ENCODE measurements at places on chromosomes 12 and 14.

DNA sequence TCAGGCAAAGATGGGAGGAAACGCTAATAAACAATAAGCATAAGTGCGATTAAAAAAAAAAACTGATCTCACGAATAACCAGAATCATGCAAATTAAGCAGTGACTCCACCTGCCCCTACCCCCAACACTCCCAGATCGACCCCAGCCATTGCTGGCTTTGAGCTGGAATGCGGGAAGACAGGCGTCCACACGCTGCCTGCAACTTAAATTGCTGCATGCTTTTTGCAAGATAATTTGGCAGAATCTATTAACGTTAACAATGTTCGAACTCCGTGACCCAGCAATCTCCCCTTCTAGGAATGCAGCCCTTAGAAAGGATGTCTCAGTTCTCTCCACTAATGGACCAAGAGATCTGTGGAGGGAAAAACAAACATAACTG is 935 bp upstream of the CKB start:
- no peak for DNase-seq

DNA sequence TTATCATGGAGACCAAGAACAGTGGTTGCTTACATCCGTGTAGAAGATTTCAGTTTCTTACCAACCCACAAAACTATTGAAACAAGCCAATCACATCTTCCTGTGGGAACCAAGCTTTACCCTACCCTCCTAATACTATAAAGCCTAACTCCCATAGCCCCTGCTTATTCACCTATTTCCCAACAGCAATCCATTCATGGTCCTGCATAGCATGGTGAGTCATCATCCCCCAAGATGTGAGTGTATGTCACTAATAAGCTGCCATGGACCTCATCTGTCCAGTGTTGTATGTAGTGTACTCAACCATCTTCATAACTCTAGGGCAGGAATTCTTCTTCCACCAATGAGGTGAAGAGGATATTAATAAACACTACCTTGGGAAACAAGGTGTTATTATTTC is 1620.4 kb upstream of the FLRT2 start:
- no peak for DNase-seq

DNA sequence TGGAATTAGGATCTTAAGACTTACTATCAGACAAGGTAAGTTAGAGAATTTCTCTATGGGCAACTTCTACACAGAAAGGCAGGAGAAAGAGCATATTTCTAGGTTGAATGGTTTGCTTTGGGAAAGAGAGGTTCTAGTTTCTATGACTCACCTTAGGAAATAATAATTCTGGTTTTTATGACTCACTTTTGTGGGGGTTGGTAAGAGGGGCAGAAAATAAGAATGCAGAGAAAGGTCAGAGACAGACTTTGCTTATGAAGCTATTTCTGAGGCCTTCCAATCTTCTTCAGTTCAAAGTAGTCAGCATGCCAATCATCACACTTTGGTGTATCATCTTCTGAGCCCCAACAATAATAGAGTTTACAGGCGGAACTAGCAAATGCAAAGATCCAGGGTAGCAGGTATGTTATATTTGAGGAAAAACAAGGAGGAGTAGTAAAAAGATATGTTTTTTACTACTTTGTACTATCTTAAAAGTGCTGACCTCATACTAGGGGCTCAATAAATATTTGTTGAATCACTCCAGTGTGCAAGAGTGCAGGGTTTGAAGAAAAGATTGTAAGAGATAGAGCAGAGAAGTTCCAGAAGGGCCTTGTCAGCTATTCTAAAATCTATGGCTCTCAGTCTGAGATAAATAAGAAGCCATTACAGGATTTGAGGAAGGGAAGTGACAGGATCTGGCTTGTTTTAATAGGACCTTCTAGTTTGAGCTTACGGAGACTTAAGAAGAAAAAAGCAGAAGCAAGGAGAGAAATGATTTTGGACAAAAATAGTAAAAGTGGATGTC is 56.7 kb upstream of the LRFN5 start:
- no peak for DNase-seq

GRCh38 chr12:104631867-104632266 is 175.1 kb downstream of the CHST11 start:
- DNase-seq: no peak

GRCh38 chr12:82057770-82058169 is 298.6 kb upstream of the PPFIA2 start:
- DNase-seq: no peak

DNA sequence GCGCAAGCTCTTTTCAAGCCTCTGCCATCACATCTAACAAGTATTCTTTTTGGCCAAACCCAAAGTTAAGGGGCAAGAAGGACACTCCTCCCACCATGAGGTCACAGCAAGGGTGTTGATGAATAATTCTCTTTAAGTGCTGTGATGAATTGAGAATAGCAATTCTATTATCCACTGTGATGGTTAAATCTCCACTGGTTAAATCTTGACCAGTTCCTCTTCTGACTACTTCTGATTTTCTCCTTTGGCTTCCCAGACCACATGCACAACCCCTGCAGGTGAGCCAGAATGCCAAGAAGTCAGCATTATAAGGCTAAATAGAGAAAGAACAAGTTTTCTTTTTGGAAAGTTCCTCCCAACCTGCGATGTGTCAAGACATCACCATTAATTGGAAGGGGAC is 90.6 kb upstream of the BCL2L14 start:
- DNase-seq: peak; percentile 8

DNA sequence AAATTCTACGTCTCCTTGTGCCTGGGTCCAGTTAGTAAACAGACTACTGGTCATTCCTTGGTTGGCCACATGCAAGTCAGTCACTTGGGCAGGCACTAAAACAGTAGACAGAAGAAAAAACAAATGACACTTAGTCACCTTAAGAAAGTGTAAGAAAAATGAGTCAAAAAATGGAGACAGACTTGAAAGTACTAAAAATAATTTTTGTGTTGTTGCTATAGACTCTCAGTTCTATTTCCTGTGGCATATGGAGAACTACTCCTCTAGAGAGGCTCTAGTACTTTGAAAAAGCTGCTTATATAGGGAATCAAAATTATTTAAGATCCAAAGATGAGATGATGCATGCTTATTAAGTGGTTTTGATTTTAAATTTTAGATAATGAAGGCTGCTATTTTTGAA is 56.0 kb downstream of the PTPRB start:
- no peak for DNase-seq

DNA sequence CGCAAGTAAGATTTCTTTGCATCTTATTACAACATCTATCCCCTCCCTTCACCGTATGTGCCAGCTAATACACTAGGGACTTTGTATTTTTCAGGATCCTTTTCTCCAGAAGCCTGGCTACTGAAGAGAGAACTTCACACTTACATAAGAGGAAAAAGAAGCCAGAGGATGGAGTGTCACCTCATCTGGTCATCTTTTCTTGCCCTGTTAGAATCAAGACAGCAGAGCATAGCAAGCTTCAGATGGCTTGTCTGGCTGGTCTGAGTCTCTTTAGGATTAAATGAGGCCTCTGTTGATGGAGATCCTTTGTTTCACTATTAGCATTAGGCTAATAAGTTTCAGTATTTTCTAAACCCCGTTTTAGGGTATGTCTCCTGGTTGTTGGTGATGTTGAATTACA is 14.4 kb upstream of the AACS start:
- no peak for DNase-seq

- DNase-seq: no peak
Measured at GRCh38 chr14:51474854-51475253, 176.9 kb upstream of the FRMD6 start.

DNA sequence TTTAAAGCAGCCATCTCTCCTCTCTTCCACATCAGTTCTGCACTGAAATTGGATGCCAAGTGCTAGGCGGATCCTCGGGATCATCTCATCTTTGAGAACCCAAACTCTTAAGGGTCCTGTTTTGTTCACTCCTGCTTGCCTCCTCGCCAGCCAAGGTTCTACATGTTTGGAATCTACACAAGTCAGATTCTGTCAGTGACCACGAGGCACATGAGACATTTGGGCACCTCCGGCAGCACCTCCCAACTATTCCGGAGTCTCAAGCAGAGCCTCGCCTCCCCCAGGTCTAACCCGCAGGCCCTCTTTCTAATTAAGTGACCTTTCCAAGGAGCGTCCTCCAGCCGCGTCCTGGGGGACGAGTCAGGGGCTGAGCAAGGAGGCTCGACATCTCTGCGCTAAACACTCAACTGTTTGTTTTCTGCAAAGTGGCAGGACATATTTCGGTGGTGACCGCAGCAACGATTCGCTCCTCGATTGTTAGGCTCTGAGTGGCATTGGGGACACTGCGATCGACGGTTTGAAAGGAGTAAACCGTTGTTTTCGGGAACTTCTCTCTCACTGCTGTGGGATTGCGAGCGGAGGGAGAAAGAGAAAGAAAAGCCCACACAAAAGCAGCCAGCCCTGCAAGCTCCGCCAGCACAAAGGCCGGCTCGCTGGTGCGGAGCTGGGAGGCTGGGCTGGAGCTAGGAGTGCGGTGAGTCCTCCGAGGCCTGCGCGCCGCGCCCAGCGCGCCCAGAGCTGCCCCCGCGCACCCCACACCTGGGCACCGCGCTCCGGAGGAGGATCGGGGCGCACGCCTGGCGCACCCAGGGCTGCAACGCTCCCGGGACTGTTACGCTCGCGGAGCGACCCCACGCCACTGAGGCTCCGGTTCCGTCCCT is 640 bp downstream of the ARMH4 start:
- DNase-seq: peak; percentile 0

DNA sequence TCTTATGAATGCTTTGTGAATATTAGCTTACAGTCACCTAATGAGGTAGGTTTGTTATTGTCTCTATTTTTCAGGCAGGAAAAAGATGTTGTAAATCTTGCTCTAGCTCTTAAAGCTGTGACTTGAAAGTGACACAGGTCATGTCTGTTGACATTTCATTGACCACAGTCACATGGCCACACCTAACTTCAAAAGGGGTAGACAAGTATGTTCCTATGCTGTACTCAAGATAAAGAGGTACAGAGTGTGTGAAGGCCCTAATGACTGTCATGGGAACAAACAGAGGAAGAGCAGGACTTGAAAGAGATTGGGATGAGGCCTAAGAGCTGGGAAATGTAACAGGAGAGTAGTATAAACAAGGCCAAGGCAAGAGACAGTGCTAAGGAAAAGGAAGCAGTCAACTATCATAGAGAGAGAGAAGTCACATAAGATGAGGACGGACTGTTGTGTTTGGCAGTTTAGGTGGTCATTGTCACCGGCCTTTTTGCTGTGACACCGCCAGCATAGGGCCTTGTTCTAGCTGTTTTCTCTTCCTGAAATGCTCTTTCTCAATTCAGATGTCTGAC is 181.0 kb downstream of the CFAP54 start:
- DNase-seq: no peak

DNA sequence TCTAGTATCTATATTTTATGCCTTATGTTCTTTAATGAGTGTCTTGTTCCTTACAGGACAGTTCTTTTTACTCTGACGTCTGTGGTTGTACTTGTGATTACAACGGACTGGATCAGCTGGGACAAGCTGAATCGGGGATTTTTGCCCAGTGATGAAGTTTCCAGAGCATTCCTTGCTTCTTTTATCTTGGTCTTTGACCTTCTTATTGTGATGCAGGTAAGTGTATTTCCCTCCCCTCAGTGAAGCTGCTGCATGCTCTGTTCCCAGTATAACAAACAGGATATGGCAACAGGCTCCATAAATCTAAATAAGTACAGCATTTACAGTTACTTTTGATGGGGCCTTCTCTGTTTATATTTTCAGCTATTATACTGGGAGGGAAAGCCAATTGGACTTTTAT is 463.6 kb downstream of the TMEM117 start:
- no peak for DNase-seq

- no peak for DNase-seq
Measured at GRCh38 chr14:21880918-21881317, 207.3 kb upstream of the OR4E1 start.

DNA sequence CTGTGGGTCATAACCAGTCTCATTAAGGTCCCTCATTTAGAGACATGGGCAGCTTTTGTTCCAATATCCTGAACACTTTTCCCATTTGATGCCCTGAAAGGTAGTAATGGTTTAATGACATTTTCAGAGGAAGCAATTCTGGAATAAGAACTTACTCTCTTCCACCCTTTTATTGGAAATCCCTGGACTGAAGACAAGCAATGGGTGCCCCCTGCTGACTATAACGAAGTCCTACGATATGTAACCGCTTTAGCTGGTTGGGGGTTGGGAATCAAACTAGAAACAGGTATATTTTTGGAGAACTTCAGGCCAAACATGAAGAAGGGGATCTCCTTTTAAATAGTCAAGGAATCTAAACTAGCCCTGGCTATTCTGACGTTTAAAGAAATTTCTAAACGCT is 20.5 kb downstream of the SARNP start:
- peak; percentile 38 for DNase-seq

DNA sequence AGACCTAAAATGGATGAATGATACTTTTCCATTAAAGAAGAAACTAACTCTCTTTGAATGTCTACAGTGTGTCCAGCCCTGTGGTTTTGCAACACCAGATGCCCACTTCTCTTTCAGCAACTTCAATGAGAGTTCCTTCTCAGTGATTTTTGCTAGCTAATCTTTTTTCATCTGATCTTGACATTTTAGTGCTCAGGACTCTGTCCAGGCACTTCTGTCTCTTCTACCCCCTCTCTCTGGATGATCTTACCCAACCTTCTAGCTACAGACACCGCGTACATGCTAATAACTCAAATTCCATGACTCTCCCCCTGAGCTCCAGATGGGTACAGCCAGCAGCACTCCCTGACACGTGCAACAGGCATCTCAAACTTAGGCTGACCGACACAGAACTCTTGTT is 161.1 kb upstream of the FOXN3 start:
- DNase-seq: no peak

- DNase-seq: no peak
Measured at GRCh38 chr12:47610686-47611252, 95.1 kb downstream of the RPAP3 start.

DNA sequence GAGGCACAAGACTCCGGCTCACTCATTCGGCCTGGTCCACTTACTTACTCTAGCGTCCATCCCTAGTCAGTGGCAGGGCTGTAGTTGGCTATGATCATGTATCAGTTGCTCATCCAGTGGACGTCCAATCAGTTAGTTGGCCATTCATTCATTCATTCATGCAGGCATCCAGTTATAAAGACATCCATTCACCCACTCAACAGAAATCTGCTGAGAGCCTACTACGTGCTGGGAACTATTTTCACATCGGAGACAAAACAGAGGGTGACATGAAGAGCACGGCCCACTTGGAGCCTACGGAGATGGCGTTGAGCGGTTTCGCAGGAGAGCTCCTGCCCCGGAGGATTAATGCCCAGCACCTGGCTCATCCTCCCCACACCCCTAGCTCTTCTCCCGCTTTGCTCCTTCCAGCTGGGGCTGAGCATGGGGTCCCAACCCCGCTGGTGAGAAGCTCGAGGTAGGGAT is 49.7 kb downstream of the SNAPC1 start:
- DNase-seq: no peak

DNA sequence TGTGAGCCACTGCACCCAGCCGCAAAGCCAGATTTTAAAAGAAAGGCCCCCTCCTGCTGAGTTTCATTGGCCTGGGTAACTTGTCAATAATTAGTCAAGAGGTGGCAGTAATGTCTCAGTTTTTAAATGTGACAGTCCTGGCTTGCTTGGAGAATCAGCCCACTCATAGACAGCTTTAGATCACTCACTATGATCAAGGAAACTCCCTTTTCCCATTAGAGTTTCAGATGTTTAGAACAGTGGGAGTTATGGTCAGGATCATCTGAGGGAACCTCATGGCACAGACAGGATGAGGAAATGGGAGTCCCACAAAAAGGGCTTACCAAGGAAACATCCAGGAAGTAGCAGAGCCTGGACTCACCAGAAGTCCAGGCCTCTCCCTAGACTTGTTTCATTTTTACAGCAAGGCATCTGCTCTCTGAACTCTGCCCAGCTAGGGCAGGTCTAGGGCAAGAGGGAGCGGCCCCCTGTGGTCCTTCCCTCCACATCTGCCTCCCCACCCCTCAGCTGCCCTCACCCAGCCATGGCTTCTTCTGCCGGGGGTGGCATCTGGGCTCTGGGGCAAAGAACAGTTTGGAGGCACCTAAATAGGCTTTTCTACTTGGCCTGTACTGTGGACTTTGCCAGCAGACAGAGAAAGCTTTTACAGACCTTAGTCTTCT is 11.2 kb downstream of the BCL2L14 start:
- DNase-seq: peak; percentile 23

Data from CD4-positive, alpha-beta T cell treated with Interleukin-10 for 1 hour (primary cell).